GM23338 (cell line): ENCODE measurements at places on chromosomes 2 and 18. TPM values are rescaled to one million over a fixed set of nuclear protein-coding genes. Genes with fewer than 3 reads are reported as not detected.

PIEZO2 gene
- total RNA-seq = 8.2 and 15.0 TPM in 2 replicates

SIX2 gene
- total RNA-seq = 0.31 and 0.87 TPM in 2 replicates

SOWAHC gene
- 26.3 and 27.5 TPM in 2 replicates for total RNA-seq

C2orf15 gene
- total RNA-seq = 6.4 and 8.4 TPM in 2 replicates

MARCHF4 gene
- 1.1 and 1.2 TPM in 2 replicates for total RNA-seq

DNAJC10 gene
- total RNA-seq = 83.1 and 96.9 TPM in 2 replicates

TMEM37 gene
- 7.2 and 8.8 TPM in 2 replicates for total RNA-seq

FBLN7 gene
- 1.4 TPM in 1 of 2 replicates, not detected in the other for total RNA-seq

- H3K4me1 ChIP-seq = 0 out of 2 replicates have a peak, but pooled peaks cover 9% of the 10 kb centered on the region
- H3K27ac ChIP-seq = no peak overlapping the region
- no peaks in the 10 kb centered on the region for H3K36me3 ChIP-seq
- H3K27me3 ChIP-seq = no peaks in the 10 kb centered on the region
- DNase-seq = no peak
Measured at GRCh38 chr2:146806364-146807005, 1038.3 kb upstream of the ACVR2A start.

GRCh38 chr2:134570676-134571075, 148.1 kb downstream of the TMEM163 start:
- no peaks in the 10 kb centered on the region for H3K27me3 ChIP-seq
- no peaks in the 10 kb centered on the region for H3K4me1 ChIP-seq
- H3K4me3 ChIP-seq = no peak overlapping the region
- H3K27ac ChIP-seq = no peak overlapping the region

DNA sequence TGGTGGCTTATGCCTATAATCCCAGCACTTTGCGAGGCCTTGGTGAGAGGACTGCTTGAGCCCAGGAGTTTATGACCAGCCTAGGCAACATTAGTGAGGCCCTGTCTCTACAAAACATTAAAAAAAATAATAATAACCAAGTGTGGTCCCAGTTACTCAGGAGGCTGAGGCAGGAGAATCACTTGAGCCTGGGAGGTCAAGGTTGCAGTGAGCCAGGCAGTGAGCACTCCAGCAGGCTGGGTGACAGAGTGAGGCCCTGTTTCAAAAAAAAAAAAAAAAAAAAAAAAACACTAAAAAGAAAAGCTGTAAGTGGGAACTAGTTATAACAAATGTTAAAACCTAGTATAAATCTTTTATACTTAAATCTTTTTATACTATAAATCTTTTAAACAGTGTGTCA, 146.2 kb upstream of the ITGA4 start:
- no peak overlapping the region for H3K27ac ChIP-seq
- no peaks in the 10 kb centered on the region for H3K36me3 ChIP-seq
- DNase-seq = no peak
- H3K27me3 ChIP-seq = no peaks in the 10 kb centered on the region

DNA sequence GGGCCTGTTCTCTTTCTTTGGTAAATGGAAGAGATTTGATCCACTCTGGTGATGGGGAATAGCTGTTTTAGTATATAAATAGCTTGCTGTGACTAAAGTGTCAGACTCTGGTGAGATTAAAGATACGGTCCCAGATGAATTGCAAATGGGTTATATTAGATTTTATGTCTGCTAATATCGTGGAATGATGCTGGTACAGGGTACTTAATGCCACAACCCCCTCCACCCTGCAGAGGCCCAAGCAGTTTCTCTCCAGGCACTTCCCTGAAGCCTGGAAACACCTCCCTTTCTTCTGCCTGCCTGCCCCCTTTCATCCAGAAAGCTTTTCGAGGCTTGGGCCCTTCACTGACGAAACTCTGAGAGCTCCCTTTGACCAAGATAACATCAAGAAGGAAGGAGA, 21.4 kb upstream of the RFX8 start:
- no peak overlapping the region for H3K27ac ChIP-seq
- H3K27me3 ChIP-seq = no peaks in the 10 kb centered on the region
- H3K36me3 ChIP-seq = no peaks in the 10 kb centered on the region
- DNase-seq = no peak
- no peak overlapping the region for H3K4me3 ChIP-seq
- no peaks in the 10 kb centered on the region for H3K4me1 ChIP-seq

DNA sequence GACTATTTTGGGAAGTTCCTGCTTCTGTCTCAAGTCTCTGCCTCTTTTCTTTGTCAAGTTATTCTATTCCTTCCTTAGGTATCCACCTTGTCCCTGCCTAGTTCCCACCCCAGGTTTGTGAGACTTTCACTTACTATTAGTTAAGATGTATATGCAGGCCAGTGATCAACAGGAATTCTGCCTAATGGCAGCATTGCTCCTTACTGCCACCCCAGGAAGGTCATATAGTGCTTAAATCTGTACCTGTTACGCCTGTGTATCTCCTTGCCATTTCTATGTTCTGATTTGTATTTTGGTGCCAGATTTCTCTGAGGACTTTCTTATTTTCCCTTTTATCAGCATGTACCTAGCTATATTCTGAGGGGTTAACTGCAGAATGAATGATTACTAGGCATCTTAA, 746.0 kb upstream of the TMEFF2 start:
- no peaks in the 10 kb centered on the region for H3K4me1 ChIP-seq
- H3K27me3 ChIP-seq = no peaks in the 10 kb centered on the region
- peak; percentile 39 for DNase-seq
- no peak overlapping the region for H3K4me3 ChIP-seq

GRCh38 chr18:28359176-28359575, 182.2 kb upstream of the CDH2 start:
- no peaks in the 10 kb centered on the region for H3K27me3 ChIP-seq
- H3K4me1 ChIP-seq = no peaks in the 10 kb centered on the region
- H3K27ac ChIP-seq = no peak overlapping the region
- no peak overlapping the region for H3K4me3 ChIP-seq
- DNase-seq = no peak
- H3K36me3 ChIP-seq = no peaks in the 10 kb centered on the region

GRCh38 chr18:46333431-46334135, 229.4 kb downstream of the HAUS1 start:
- no peaks in the 10 kb centered on the region for H3K36me3 ChIP-seq
- no peak overlapping the region for H3K27ac ChIP-seq
- DNase-seq = peak; percentile 69
- peaks cover 38% of the 10 kb centered on the region for H3K4me1 ChIP-seq

GRCh38 chr2:86557836-86558235, 5.4 kb downstream of the CHMP3 start:
- H3K36me3 ChIP-seq = 0 out of 2 replicates have a peak, but pooled peaks cover 3% of the 10 kb centered on the region
- H3K27ac ChIP-seq = no peak overlapping the region
- H3K27me3 ChIP-seq = no peaks in the 10 kb centered on the region
- no peak overlapping the region for H3K4me3 ChIP-seq

DNA sequence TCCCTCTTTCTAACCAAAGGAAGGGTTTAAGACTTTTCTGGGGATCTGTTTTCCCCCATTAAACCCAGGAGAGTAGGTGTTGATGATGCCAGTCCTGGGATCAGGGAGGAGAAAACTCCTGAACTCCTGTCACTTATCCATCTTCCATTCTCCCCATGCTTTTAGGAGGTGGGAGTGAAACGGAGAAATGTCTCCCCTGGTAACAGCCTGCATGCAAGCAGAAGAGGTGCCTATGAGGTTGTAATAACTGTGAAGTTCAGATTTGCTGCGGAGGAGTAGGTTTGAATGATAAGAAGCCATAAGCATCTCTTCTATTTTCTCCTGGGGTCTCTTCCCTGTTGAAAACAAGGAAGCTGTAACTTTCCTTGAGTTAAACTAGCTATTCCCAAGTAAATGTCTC, 150.8 kb downstream of the SLC4A3 start:
- H3K36me3 ChIP-seq = no peaks in the 10 kb centered on the region
- H3K4me3 ChIP-seq = no peak overlapping the region
- H3K27ac ChIP-seq = no peak overlapping the region

DNA sequence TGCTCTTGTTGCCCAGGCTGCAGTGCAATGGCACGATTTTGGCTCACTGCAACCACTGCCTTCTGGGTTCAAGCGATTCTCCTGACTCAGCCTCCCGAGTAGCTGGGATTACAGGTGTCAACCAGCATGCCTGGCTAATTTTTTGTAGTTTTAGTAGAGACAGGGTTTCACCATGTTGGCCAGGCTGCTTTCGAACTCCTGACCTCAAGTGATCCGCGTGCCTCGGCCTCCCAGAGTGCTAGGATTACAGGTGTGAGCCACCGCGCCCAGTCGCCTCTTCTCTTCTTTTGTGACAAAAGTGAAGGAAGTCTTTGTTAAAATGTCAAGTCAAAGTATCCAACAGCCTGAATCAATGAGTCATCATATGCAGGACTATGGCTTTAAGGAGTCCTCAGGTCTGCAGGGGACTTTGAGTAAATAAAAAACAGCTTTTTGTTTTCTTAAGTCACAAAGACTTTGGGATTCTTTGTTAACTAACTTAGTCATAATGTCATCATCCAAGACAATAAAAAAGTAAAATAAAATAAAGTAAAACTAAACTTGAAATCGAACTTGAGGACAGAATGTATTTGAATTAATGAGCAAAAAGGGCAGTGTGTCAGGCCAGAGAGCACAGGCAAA, 1153.2 kb downstream of the SUCLG1 start:
- no peaks in the 10 kb centered on the region for H3K4me1 ChIP-seq
- no peaks in the 10 kb centered on the region; the same call in 1 of the 2 replicates for H3K36me3 ChIP-seq
- no peak overlapping the region for H3K27ac ChIP-seq
- no peak for DNase-seq

DNA sequence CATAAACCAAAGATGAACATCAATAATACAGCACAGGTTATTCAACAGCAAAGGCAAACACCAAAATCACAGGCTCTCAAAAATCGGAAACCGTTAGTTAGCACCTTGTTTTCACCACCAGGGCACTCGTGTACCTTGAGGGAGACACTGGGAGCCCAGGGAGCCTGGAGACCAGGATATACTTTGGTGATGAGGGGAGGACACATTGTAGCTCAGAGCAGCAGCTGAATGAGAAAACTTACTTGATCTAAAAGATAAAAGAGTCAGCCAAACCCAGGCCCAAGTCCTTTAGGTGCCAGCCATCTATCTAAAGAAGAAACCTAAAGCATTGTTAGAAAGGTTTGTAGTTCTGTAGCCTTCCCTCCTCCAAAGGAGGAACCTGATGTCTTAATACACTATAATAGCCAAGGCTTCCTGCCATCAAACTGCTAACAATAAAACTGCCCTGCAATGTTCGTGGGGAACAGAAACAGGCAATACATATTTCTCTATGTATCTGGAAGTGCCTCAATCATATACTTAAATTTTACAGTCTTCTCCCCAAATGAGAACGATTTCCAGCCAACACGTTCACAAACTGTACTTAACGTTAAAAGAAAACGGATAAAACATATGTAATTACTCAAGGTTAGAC, 19.3 kb downstream of the BCL11A start:
- no peak overlapping the region for H3K4me3 ChIP-seq
- H3K27ac ChIP-seq = no peak overlapping the region; the same call in 1 of the 2 replicates
- DNase-seq = peak; percentile 74
- H3K27me3 ChIP-seq = no peaks in the 10 kb centered on the region
- H3K36me3 ChIP-seq = no peaks in the 10 kb centered on the region

DNA sequence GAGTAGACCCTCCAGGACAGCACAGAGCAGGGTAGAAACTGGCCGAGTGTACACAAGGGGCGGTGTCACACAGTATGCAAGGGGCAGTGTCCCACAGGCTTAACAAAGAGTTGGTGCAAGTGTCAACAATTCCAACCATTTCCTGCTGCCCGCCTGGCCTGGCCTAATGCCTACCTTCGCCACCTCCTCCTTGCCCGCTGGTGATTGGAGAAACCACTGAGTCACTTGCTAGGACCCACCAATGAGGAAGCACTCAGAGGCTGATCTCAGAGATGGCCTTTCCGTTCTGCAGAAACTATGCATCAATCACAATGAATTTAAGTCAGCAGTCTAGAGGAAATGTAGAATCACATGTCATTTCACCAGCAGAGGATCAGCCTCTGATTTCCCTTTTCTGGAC, 263.3 kb upstream of the PKDCC start:
- no peaks in the 10 kb centered on the region for H3K36me3 ChIP-seq
- DNase-seq = peak; percentile 18
- peaks cover 11% of the 10 kb centered on the region for H3K4me1 ChIP-seq
- no peaks in the 10 kb centered on the region for H3K27me3 ChIP-seq
- H3K4me3 ChIP-seq = no peak overlapping the region
- H3K27ac ChIP-seq = no peak overlapping the region

- no peaks in the 10 kb centered on the region for H3K27me3 ChIP-seq
- no peaks in the 10 kb centered on the region for H3K36me3 ChIP-seq
- no peak overlapping the region for H3K4me3 ChIP-seq
- H3K27ac ChIP-seq = no peak overlapping the region
- H3K4me1 ChIP-seq = no peaks in the 10 kb centered on the region
- no peak for DNase-seq
Measured at GRCh38 chr18:76808561-76808960, 13.8 kb upstream of the ZNF236 start.
